HCT116 (cell line): ENCODE measurements at places on chromosomes 1 and 21.
A peak's percentile ranks its signal among the peaks of the same experiment; 100 is the strongest.

DNA sequence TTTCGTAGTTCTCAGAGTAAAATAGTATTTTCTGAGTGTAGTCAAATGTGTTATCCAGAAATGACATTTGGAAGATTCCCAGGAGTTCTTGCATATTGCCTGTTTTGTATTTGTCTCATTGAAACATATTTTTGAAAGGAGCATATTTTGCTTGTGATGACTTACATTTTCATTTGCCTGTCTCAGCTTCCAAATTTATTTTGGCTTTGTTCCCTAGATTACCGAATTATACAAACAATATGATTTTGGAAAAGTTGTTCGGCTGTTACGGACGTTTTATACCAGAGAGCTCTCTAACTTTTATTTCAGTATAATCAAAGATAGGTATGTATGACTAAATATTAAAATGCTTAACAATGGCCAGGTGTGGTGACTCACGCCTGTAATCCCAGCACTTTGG is 46.0 kb downstream of the IARS2 start:
- no peak for DNase-seq

DNA sequence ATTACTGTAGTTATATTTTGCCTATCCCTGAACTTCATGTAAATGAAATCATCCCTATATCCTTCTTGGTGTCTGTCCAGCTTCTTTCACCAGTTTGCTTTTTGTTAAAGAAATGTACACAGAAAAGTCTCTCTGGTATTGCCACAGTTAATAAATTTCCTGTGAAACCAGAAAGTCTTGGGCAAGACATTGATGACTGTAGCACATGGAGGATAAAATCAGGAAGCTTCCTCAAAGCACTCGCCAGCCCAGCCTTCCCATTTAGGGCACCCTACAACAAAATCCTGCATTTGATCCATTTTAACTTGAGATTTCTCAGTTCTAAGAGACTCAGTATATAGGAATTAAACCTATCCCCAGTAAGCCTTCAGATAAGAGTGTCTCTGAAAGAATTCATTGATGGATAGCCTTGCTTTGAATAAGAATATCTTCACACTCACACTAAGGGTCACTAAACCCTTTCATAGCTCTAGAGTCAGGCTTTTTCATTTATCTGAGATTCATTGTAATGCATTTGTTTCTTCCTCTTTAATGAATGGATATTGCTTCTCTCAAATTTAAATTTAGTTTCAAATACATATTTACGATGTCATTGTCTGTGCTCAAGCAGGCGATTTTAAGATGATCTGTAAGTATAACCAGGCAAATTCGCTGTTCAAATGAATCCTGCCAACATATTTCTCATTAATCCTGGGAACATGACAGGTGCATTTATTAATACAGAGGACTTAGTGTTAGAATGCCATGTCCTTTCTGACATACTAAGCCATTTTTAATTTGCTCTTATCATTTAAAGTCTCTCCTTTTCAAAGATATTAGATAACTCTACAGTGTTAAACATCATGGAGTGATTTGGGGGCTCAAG is 153.1 kb downstream of the GRIK1 start:
- DNase-seq, result no peak

- no peak for DNase-seq
These were observed 76.8 kb upstream of the ERG start for GRCh38 chr21:38574895-38575575.

- no peak for DNase-seq
These were observed 91.6 kb downstream of the RGL1 start for GRCh38 chr1:183896466-183897048.

GRCh38 chr1:22041505-22041904 is 11.0 kb upstream of the CDC42 start:
- no peak for DNase-seq

- DNase-seq, result no peak
These were observed 18.0 kb upstream of the RIPPLY3 start for GRCh38 chr21:36988536-36988935.

- DNase-seq, result no peak
These were observed 111.6 kb upstream of the ZC3H12A start for GRCh38 chr1:37362594-37363385.

DNA sequence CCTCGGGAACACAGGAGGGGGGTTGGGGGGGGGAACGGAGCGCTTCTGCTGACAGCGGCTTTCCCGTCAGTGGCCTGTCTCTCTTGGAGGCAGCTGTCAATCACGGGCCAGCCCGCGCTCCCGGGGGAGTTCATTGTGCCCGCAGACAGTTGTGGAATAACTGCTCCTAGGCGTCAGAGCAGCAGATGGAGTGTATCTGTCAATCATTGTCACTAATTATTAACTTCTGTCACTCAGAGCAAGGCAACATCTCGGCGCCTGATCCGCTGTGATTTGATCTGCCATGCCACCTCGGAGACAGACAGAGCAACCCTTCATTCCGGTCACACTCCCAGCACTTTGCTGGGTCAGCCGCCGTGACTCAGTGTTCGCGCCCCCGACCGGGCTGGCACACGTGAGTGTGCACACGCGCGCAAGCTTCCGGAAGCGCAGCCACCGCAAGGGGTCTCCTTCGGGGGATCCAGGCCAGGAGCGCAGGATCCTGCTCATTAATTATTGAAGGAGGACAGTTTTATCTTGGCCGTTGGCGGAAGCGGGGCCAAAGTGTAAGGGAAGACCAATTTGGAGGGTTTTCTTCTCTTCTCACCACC is 75.8 kb downstream of the RRAGC start:
- DNase-seq, result no peak

- no peak for DNase-seq
These were observed 51.8 kb downstream of the LGR6 start for GRCh38 chr1:202245391-202245790.

DNA sequence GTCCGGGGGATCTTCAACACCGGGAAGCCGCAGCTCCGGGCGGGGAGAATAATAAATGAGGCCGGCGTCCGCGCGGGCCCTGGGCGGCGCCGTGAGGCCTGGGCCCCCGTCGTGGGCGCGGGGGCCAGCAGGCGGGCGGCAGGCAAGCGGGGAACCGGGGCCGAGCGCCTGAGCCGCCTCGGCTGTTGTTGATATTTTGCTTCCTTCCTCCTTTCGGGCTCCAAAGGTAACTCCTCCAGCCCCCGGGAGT is at the start of gene MEF2D:
TSS of gene MEF2D (minus strand) at position 233 of the 250 bp plus-strand sequence. CDS start 17,483 bp downstream, outside the sequence.
- DNase-seq, result no peak

GRCh38 chr21:44275041-44275440 is 10.6 kb upstream of the AIRE start:
- DNase-seq, result no peak

DNA sequence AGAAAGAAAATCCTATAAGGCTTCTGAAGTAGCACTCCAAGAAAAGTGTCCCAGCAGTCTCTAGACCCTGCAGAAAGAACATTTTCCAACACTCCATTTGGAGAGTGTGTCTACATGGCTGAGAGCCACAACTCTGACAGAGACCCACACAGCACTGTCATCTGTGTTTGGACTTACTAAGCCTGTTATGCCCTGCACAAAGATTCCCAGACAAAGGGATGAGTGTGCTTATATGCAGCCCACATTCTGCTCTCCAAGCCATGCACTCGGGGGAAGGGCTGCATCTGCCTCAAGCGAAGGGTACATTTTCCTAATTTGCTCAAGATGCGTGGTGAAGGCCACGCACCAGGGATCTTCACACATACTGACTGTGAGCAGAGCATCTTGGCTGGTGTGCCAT is 24.4 kb upstream of the SLAMF6 start:
- no peak for DNase-seq

- DNase-seq, result peak; percentile 60
These were observed 29.2 kb downstream of the DNASE2B start for GRCh38 chr1:84427250-84428188.

DNA sequence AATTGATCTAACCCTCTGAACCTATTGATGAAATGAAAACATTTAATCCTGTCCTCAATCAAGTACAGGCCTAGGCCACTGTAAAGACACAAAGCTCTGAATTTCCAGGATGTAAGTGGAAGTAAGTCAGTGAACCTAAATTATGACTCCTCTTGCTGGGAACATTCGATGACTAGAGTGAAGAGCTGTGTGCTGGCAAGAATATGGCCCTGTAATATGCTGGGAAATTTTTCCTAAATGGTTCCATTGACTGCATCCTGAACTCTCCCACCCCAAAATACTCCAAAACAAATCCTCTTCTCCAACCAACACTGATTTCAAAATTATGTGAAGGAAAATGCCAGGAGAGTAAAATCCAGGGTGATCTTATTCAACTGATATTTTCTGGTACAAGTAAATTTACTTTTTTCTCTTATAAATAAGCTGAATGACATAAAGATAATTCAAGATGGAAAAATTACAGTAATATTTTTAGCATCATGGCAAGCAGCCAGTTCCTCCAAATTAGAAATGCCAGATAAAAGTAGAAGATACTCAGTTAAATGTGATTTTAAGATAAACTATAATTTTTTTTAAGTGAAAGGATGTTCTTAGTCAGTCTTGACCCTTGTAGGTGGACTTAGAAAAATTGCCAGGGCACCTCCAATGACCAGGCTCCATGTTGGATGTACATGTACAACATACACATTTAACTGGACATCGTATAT is 269.4 kb downstream of the PTGER3 start:
- DNase-seq, result no peak

DNA sequence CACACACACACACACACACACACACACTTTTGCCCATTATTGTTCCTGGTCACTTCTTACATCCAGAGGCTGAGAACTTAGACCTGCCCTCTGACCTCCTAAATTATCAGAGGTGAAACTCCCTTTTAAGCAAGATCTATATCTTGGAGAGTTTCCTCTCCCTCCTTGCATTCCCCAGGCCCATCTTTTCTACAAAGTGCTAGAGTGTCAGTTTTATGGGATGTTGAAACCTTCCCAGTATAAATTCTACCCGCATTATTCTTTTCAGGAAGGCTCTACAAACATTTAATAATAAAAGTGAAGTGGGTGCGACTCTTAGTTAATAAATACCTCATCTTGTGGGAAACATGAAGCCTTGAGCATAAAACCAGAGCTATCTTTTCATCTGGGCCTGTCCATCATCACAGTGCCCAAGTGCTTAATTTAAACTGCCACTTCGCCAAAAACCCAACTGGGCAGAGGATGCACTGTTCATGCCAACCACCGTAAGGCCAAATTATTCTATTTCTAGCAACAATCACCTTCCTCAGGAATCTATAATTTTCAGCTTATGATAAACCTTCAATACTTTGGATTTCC is 458.2 kb upstream of the RUNX1 start:
- no peak for DNase-seq

DNA sequence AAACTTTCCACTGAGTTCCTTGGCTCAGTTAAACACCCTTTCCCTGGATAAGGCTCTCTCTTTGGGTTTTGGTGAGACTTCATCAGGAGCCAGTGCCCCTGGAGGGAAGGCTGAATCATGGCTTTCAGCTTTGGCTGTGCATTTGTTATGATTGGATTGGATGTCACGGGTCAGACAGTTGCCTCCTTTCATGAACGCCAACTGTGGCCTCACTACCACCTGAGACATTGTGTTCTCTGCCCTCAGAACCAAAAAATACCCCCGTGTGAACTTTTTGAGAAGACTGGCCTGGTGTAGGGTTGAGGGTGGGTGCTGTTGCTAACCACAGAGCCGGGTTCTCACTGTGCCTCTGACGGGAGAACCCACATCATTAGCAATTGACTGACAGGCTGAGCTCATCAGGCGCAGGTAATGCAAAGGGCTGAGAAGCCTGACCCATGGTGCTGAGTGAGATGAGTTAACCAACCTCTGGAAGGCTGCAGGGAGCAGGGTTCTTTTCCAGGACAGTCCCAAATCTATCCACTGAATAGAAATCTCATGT is 65.6 kb downstream of the HHAT start:
- DNase-seq, result no peak

DNA sequence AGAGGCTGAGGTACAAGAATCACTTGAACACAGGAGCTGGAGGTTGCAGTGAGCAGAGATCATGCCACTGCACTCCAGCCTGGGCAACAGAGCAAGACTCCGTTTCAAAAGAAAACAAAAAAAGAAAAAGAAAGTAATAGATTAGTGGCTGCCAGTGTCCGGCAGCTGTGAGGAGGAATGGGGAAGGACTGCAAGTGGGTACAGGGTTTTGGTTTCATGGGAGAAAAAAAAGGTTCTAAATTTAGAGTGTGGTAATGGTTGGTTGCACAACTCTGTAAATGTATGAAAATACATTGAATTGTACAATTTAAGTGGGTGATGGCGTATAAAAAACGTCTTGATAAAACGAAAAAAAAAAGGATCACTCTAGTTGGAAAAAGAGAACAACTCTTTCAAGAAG is 6.7 kb downstream of the TAF1A start:
- DNase-seq, result no peak

DNA sequence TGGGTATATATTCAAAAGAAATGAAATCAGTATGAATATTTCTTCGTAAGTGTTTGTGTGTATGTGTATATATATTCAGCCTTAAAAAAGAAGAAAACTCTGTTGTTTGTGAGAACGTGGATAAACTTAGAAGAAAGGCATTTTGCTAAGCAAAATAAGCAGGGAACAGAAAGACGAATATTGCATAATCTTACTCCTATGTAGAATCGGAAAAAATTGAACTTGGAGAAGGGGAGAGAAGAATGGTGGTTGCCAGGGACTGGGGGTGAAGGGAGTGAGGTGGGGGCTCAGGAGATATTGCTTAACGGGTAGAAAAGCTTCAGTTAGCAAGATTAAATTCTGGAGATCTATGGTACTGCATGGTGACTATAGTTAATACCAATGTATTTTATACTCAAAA is 40.3 kb upstream of the NEK7 start:
- DNase-seq, result no peak

- peak; percentile 43 for DNase-seq
These were observed 16.9 kb downstream of the TCEANC2 start for GRCh38 chr1:54070171-54070837.

GRCh38 chr21:38241029-38241740 is 15.6 kb upstream of the KCNJ15 start:
- DNase-seq, result no peak

DNA sequence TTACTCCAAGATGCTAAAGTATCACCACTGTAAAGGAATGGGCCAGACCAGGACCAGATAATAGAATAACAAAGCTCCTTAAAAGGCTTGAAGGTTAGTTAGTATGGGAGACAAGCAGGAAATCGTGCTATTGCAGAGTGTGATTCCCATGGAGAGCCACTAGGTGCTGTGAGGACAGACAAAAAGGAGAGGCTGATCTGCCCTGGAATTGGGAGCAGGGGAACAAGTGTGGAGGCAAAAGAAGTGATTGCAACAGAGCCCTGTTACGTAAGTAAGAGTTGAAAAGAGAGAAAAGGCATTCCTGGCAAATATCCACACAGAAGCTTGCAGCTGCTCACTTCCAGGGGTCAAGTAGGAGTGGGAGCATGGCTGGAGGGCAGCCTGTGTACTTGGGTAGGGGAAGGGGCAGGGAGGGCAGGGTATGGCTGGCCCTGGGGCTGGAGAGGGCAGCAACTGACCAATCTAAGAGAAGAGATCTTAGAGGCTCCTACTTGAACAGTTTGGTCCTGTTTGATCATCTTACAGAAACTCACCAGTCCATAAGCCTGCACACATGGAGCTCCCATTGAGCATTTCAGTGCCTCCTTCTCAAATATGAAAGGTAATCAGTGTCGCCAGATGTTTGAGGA is 207.7 kb upstream of the GJB5 start:
- DNase-seq, result peak; percentile 7

GRCh38 chr1:179031284-179031683 is 5.6 kb downstream of the FAM20B start:
- no peak for DNase-seq
